Effector CD8-positive, alpha-beta T cell (primary cell): ENCODE measurements at places on chromosomes 5 and 9.

GRCh38 chr9:133055788-133056420, 5.9 kb upstream of the CEL start:
- DNase-seq: no peak

DNA sequence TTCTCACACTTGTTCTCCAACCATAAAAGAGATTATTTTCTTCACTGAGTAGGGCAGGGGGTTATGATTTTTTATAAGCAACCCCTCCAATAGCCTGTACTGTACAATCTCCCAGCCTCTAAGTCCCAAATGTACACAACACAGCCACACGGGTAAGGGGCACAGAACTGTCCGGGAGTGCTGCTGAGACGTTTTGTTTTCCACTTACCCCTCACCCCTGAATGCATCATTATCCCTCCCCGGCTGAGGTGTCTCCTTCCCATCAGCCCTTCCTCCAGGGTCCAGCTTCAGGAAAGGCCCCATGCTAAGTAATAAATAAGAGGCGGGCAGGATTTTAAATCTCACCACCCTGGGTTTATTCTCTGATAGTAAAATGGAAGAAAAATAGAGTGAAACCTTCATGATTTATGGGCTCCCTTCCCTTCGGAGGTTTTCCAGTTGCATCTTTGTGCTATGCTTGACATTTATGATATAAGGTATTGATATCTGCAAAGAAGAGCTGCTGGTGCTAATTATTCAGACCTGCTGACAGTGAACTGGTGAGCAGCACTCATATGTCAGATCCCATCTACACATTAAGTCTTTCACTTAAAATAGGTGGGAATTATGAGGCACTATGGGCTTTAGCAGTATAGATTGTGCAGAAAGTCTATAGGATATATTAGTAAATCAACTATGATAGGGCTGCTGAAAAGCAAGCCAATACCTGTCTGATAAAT, 67.2 kb upstream of the MEGF10 start:
- no peak for DNase-seq

DNA sequence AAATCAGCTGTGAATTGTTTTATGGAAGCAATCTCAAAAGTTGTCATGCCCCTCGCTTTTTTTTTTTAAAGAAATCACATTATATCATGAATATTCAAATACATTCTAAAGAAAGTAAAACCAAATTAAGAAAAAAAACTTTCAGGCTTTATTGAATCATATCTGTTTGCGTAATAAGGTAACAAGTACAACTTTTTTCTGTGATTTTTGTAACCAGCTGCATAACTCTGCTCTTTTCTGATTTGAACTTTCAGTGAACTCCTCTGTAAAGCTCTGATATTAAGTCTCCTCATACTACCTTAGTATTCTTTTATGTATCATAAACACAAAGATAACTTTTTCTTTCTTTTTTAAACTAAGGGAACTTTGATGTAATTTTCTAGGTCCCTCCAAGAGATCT, 65.3 kb downstream of the CWC27 start:
- DNase-seq: no peak

DNA sequence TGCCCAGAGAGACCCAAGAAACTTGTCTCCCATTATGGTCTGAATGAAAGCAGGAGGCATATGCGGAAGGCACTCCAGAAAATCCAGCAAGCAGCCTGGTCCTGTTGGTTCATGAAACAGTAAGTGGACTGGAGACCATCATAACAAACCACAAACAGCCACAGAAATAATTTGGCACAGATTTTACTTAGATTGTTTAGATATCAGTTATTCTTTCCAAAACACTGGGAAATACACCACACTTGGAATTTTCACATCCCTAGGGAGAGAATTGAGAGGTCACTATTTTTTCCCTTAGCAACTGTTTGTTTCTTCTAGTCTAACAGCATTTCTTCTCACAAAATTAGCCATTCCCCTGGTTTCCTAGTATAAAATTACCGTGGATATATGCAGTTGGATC, 300.8 kb downstream of the OSTF1 start:
- DNase-seq: no peak

GRCh38 chr9:25442526-25442925, 235.7 kb downstream of the TUSC1 start:
- no peak for DNase-seq

DNA sequence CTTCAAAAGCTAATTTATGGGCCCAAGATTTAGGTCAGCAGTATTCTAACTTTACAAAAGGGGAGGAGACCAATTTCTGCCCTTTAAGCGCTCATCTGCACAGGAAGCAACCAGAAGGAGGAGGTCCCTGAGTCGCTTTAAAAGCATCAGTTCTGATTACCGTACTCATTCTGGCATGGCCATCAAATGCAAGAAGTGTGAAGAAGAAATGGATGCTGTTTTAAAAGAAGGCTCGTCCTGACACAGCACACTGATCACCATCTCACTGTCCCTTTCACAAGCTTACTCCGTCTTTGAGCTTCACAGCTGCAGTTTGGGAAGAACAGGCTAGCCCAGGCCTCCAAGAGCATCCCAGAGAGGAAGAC, 17.5 kb downstream of the ZNF608 start:
- DNase-seq: no peak

DNA sequence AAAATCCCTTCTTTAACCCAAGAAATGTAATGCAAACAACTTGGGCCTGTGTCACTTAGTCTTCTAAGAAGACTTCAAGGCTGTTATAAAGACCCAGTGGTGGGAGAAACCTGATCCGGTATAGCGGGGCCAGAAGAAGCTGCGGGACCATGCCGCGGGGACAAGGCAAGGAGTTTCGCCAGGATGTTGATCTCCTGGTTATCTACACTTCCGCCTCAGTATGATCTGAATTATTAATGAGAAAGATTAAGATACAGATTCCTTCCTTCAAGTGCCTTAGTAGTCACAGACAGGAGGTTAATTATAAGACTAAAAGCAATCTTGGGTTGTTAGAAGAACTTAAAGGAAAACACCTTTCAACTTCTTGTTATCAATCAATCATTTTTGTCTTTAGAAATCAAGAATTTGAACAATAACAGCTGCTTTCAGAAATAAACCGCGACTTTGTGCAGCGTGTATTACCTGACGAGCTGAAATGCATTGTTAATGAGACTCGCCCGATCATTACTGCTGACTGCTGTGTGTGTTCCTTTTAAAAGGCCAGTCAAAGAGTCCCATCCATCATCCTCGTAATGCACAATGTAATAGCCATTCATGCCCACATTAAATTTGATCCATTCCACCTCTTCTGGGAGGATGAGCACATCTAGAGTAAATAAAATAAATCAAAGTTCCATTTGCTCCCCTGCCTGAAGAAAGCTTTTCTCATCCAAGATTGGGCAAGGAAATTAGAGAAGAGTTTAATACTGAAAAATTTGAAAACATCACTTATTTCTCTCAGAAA, 22.2 kb downstream of the ERAP1 start:
- no peak for DNase-seq

GRCh38 chr5:141411575-141411974, 1.2 kb upstream of the PCDHGA10 start:
- DNase-seq: no peak

DNA sequence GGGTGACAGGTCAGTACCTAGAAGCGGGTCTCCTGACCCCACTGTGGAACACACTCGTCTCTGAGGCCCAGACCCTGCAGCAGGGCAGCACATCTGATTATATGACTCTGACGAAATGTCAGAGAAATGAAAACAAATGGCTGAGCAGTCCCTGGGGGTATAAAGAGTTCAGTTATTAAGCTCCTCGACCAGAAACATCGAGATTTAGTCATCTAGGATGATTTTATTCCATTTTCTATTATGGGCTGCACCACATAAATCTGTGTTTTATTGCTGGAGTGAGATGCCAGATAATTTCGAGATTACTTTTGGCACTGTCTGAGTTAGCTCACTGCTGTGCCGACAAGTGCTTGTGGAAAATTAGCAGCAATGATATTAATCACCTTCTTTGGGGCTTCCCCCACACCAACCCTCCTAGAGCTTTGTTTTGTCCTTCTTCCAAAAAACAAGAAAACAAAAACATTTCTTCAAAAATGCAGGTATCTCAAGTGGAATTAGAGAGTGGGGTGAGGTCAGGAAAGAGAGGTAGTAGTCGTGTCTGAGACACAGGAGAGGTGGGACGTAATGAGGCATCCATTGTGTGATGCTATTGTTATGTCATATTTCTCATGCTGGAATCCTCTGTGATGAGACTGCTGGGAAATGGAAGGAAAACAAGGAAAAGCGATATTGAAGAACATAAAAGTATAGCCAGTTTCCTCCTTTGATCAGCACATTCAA, 495.5 kb downstream of the DMAC1 start:
- no peak for DNase-seq

- no peak for DNase-seq
Observed at GRCh38 chr5:569358-569867, 42.7 kb upstream of the CEP72 start.

- no peak for DNase-seq
Observed at GRCh38 chr9:79489261-79490000, 82.3 kb upstream of the TLE4 start.

GRCh38 chr5:109645707-109646192, 44.0 kb upstream of the MAN2A1 start:
- DNase-seq: no peak

- no peak for DNase-seq
Observed at GRCh38 chr9:35714123-35714522, 17.9 kb downstream of the TLN1 start.

GRCh38 chr5:77719666-77720363, 56.3 kb downstream of the TBCA start:
- no peak for DNase-seq

- no peak for DNase-seq
Observed at GRCh38 chr5:99058466-99058865, 129.7 kb upstream of the CHD1 start.

DNA sequence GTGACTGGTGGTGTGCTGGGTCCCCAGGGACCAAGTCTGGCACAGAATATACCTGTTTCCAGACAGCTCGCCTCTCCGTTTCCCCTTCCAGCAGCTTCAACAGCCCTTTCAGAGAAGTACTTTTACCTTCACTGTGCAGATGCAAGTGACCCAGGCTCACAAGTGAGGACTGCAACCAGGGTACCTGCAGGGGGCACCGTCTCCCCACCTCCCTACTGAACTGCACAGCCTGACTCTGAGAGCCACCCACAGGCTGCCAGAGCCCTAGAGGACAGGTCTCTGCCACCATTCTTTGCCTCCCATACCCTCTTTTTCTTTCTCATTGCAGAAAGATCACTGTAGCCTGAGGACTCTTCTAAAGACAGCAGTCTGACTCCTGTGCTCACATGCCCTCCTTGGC, 15.4 kb downstream of the IL9 start:
- no peak for DNase-seq

- DNase-seq: no peak
Observed at GRCh38 chr5:132372127-132372526, 2.6 kb downstream of the SLC22A5 start.

GRCh38 chr9:121649476-121650216, 1.8 kb upstream of the DAB2IP start:
- no peak for DNase-seq

- no peak for DNase-seq
Observed at GRCh38 chr5:73540192-73540591, 25.2 kb downstream of the ANKRA2 start.

DNA sequence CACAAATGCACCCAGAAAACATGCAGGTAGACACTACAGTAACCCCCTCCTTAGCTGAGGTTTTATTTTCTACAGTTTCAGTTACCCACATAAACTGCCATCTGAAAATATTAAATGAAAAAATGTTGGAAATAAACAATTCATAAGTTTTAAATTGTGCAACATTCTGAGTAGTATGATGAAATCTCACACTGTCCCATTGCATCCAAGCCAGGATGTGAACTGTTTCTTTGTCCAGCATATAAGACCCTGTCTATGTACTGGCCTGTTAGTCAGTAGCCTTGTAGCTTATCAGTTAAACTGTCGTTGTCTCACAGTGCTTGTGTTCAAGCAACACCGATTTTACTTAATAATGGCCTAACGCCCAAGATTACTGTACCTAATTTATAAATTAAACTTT, 630.5 kb downstream of the ANXA1 start:
- DNase-seq: no peak

DNA sequence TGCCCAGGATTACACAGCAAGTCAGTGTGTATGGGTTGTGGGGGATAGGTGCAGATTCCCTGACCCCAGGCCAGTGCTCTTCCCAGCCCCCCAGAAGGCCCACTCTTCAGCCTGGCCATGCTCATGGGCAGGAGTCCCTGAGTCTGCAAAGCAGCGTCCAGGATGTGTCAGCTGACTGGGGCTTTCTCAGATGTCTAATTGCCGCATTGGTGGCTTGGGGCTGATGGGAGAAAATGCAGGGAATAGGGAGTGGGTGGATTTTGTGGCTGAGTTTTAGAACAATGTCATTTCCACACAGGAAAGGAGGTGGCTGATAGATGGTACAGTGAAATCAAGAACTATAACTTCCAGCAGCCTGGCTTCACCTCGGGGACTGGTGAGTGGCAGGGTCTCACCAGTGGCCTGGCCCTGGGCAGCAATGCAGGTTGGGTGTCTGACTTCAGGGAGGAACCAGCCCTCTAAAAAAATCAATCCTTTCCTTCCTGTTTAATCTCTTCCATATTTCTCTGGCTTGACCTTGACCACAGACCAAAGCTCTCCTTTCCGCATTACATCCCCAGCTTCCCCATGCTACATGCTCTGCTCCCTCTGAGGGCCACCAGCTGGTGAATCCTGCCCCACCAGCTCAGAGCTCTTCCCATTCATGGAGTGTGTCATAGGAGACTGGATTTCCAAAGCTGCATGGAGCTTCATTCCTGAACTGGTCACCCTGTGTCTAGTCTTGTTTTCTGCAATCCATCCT, 14.2 kb downstream of the GLIPR2 start:
- no peak for DNase-seq

GRCh38 chr9:14433351-14434157, 119.6 kb upstream of the NFIB start:
- no peak for DNase-seq

- DNase-seq: no peak
Observed at GRCh38 chr5:7261049-7261448, 134.9 kb upstream of the ADCY2 start.

DNA sequence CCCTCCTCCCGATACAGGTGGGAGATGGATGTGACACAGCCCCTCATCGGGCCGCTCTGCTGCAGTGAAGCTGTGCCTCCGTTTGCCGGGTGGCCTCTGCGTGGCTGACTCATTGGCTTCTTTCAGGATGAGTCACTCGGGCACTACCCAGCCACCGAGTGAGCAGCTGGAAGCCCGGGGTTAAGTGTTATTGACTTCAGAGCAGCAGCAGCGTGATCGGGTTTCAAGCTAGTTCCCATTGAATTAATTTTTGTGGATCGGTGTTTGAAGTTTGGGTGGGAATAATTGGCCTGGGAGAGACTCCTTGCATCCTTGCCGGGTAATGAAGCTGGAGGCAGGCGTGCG, 266.4 kb upstream of the IRX4 start:
- no peak for DNase-seq
